Stimulated activated CD8-positive, alpha-beta memory T cell treated with anti-CD3 and anti-CD28 coated beads, Interleukin-4, amount 100 ng/mL, for 4 hours (primary cell): ENCODE measurements at places on chromosomes 6 and 20.

DNA sequence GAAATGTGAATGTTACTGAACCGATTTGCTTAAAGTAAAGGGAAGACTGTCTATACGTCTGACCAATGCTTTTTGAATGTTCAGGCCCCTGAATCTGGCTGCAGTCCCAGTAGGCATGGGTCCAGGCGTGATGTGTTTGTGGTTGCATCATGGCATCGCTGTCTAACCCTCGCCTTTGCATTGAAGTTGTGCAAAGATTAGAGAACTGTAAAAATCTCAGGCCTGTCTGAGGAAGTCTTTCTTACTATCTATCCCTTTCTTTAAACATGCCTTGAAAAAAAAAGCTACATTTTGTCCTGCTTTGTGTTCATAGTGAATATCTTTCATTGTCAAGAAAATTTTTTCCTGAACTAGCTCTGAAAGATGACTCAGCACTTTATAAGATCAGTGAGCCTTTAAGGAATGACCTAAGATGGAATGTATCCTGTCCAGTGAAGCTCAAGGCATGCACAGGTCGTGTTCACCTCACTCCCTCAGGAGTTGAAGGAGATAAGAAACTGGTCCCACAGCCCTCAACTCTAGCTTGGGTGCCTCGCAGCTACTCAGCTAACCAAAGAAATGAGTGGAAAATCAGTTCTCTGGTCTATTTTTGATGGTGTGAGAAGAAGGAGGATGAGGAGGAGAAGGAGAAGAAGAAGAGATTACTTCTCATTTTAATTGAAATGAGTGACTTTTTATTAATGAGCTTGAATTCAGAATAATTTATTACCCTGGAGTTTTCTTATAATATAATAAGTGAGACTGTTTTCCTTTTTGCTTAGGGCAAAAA lies 48.6 kb downstream of the TPD52L1 start:
- no peak for DNase-seq

DNA sequence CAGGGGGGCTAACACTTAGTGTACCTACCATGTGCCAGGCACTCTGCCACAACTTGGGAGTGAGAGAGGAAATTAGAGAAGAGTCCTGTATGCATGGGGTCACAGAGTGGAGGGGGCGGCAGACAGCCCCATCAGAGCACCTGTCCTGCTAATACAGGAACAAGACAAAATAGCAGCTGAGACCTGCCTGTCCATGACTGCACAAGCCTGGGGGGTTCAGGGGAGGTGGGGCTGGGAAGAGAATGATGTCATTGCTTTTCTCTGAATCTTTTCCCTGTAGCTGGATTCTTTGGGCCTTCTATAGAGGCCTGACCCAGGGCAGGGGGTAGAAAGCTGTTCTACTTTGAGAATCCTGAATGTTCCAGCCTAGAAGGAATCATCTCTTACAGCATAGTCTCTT lies 37.4 kb downstream of the FOXP4 start:
- DNase-seq: no peak

- no peak for DNase-seq
Measured at GRCh38 chr6:147611992-147612391, 103.5 kb downstream of the SAMD5 start.

DNA sequence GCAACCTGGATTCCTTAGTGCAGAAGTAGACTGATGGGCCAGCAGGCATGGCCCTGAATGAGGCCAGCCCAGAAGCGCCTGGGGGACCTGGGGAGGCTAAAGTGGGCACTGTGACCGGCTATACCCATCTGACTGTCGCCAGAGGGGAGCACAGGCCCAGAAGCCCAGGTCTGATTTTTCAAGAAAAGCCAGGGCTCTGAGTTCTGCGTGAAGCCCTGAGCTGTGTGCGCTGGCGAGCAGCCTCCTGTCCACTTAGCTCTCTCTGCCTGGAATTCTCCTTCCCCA lies 111.7 kb downstream of the SULF2 start:
- no peak for DNase-seq

GRCh38 chr6:33320315-33321181 lies 3.0 kb upstream of the ZBTB22 start:
- DNase-seq: no peak

GRCh38 chr20:49987868-49988690 lies 5.3 kb downstream of the SNAI1 start:
- DNase-seq: no peak

DNA sequence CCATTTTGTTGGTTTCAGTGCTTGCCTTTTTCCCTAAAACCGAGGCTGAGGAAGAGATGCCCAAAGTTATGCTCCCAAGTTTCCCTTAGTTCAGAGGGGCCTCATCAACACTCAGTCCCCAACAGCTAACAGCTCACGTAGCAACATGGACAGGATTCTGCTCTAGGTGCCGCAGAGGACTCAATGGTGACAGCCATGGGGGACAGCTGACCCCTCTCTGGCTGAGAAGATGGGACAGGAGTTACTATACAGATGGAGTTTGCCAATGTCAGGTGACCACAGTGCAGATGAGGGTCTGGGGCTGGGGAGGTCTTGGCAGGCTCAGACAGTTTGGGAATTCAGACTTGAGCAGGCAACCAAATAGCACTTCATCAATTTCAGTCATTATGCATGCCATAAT lies 67.3 kb downstream of the NPEPL1 start:
- no peak for DNase-seq

GRCh38 chr20:37108676-37109075 lies 12.9 kb upstream of the RBL1 start:
- DNase-seq: no peak

DNA sequence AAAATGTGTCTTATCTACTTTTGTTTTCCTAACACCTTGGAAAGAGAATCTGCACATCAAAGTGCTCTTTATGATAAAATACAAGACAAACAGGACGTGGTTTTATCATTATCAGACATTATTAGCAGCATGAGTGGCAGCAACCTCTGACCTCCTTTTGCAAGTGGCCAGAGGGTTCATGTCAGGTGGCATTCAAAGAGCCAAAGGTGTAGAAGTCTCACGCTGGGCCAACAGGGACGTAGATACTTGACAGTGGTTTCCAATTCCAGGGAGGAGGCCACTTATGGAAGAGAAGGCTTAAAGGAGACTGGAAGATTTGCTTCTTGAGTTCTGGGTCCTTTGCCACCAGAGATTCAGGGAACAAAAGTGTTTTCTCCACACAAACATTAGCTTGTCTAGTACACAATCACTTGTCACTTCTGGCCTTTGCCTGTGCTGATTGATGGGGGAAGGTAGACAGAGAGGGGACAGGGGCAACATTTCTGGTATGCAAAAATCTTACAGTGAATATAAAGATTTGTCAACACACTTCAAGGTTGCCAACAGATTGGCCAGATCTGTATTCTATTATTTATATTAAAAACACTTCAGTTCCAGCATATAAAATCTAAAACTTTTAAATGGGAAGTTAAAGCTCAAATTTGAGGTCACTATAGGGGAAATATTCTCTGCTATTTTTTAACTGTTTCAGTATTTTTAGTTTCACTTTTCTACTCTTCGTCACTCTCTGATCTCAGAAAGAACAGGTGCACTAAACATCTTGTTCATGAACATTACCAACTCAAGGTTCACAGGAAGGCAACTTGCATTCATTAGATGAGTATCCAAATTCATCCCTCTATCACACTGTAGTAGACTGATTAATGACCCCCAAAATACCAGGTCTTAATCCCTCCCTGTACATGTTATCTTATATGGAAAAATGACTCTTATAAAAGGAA lies 52.1 kb upstream of the FBXO30 start:
- no peak for DNase-seq

- DNase-seq: no peak
Measured at GRCh38 chr6:120083186-120083585, 733.6 kb upstream of the MAN1A1 start.

GRCh38 chr6:45076217-45076930 lies 251.8 kb upstream of the RUNX2 start:
- DNase-seq: no peak

DNA sequence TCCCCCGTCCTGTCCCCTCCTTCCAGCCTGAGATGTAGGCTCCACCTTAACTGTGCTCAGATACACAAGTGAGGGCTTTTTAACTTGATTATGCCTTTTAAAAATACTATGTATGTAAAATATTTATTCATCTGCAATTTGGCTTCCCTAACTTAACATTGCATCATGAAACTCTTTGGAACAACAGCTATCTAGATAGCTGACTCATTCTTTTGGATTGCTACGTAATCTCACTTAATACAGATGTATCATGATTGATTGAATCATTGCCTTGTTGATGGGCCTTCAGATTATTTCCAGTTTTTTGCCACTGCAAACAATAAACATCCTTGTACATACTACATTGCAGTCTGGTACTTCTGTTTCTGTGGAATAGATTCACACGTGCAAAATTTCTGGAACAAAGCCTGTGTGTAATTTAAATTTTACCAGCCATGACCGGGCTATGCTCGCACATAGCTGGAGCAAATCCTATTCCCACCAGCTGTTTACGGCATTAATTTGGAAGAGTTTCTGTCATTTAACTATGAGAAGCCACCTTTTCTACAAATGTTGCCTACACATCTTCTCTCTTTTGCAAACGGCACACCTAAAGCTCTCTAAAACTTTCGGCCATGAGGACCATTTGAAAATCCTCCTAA lies 6.5 kb downstream of the PRND start:
- no peak for DNase-seq

GRCh38 chr6:47195011-47195650 lies 114.6 kb downstream of the TNFRSF21 start:
- no peak for DNase-seq

DNA sequence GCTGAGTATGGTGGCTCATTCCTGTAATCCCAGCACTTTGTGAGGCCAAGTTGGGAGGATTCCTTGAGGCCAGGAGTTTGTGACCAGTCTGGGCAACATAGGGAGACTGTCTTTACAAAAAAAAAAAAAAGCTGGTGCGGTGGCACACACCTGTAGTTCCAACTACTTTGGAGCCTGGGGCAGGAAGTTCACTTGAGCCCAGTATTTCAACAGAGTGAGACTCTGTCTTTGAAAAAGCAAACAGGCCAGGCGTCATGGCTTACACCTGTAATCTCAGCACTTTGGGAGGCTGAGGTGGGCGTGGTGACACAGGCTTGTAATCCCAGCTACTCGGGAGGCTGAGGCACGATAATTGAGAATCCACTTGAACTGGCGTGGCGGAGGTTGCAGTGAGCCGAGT lies 28.7 kb downstream of the MYBL2 start:
- no peak for DNase-seq

GRCh38 chr6:30802731-30803130 lies 58.4 kb upstream of the IER3 start:
- DNase-seq: no peak

- no peak for DNase-seq
Measured at GRCh38 chr6:109793792-109794191, 102.7 kb downstream of the FIG4 start.

DNA sequence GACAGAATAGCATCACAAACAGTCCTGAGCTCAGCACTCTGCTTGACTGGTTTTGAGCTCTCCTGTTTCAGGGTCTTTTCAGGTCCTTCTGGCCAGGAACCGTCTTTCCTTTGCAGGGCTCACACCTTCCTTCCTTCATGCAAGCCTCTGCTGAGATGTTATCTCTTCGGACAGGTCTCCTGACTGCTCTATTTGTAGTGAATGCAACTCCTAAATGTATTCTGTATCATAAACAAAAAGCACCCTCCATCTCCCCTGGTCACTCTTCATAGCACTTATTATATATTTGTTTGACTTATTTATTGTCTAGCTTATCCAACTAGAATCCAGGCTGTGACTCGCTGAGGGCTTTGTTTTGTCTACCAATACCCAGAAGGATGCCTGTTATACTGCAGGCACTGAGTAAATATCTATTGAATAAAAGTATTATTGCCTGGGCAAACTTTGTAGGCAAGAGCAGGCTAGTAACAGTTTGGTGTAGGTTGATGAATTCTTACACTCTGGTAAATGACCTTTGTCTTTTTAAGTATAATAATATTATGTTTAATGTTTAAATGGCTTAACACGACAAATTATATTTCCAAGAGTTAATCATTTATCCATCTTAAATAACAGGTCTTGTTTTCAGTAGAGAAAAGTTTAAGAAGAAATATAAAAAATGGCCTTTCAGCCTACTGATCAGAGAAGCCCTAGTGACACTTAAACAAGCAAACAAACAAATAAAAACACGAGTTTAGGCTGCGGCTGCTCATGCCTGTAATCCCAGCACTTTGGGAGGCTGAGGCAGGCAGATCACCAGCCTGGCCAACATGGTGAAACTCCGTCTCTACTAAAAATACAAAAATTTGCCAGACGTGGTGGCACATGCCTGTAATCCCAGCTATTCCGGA lies 199.7 kb downstream of the BCAS1 start:
- no peak for DNase-seq

DNA sequence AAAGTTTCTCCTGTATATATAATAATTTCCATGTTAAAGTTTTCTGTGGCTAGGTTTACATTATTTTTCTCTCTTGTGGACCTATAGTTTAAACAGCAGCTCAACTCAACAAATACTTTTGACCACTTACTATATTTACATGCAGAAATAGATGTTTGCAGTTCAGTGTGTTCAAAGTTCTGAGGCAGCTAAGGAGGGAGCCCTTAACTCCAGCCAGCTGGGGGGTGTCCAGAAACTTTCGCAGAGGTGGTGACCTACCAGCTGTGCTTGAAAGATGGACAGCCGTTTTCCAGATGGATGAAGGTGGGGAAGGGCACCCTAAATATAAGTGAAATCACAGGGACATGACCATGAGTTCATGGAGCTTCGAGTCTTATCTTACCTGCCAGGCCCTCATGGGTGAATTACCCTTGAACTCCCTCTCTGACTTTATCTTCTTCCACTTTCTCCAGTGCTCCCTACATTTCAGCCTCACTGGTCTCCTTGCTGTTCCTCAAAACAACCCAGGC lies 33.4 kb downstream of the DHX35 start:
- DNase-seq: no peak

GRCh38 chr6:80336911-80337310 lies 230.4 kb downstream of the BCKDHB start:
- no peak for DNase-seq

- no peak for DNase-seq
Measured at GRCh38 chr20:31663838-31664695, 26.4 kb downstream of the COX4I2 start.

DNA sequence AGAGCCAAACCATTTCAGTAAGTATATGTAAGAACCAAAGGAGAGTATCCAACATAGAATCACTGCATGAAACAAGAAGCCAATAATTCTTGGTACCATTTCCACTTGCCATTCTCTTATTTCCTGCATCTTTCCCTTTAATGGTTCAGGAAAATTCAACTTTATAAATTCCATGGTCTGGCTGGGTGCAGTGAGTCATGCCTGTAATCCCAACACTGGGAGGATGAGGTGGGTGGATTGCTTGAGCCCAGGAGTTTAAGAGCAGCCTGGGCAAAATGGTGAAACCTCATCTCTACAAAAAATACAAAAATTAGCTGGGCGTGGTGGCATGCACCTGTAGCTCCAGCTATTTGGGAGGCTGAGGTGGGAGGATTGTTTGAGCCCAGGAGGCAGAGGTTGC lies 21.2 kb downstream of the NHLRC1 start:
- DNase-seq: no peak

- DNase-seq: no peak
Measured at GRCh38 chr6:110643175-110643574, 166.8 kb upstream of the SLC22A16 start.

GRCh38 chr20:22762576-22763256 lies 178.3 kb upstream of the FOXA2 start:
- DNase-seq: no peak
